ENCODE measurements at places on chromosomes 7 and 10.

DNA sequence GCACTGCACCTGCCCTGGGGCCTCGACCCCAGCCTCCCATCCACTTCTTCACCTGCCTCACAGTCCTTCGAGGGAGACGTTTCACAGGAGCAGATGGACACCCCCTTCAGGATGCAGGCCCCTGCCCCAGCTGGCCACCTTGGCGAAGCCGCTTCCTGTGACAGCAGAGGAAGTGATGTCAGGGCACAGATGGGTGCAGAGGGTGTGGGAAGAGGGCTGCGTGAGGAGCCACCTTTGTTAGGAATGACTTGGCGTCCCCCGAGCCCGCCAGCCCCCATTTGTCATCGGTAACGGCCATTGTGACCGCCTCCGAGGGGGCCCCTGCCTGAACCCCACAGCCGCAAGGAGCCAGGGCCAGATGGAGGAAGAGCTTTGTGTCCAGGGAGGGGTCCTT, 47.4 kb upstream of the SLC29A3 start:
- no peak for DNase-seq

DNA sequence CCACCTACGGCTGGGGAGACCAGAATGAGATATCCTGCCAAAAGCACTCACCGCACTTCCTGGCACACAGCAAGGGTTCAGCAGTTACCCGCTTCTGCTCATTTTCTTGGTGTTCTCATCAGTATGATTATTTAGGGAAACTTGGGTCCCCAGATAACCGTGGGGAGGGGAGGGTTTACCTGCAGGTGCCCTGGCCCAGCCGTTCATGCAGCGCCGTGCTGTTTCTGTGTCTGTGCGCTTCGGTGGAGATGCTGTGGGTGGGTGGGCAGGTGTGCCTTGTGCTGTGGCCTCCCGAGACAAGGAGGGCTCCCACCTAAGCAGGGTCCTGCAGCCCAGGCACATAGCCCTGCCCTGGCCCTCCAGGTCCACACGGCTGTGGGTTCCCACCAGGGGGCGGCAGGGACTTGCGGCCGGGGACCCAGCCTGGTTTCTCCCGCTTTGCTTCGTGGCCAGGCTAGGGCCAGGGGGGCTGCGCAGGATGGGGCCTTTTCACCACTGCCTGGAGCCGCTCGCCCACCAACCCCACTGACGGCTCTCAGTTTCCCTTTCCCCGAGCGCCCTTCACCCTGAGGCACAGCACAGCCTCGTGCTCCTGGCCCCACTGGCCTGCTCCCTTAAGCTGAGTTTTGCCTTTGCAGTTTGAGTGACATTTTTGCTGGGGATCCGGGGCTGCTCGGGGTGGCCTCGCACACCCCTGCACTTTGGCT, 78.5 kb downstream of the LHPP start:
- DNase-seq: peak; percentile 9

DNA sequence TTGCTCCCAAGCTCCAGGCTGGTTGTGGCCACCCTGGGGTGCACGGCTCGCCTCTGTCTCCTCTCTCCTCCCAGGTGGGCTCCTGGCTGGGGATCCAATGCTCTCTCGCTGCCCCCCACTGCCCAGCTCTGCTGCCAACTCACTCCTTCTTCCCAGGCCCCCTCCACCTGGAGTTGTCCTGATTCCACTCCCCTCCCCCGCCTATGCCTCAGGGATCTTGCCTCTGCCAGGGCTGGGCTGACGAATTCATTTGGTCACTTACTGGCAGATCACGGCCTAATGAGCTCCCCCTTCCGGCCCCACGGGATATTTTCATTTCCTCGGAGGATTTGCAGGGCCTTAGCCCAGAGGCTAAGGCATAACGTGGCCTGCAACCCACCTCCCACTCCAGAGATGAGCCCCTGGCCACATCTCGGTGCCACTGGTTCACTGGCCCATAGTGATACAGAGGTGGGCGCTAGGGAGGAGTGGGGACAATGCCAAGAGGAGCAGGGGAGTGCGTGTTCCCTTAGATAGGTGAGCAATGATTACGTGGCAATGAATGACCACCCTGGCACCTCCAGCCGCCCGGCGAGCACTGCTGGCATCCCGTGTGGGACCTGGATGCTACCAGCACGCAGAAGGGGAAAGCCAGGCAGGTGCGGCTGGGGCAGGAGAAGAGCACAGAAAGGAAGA, 344.6 kb upstream of the SHH start:
- DNase-seq: no peak

- no peak for DNase-seq
These were observed 31.1 kb upstream of the MSMB start for GRCh38 chr10:46077141-46077554.
